ENCODE measurements at places on chromosomes 7 and 10.

GRCh38 chr10:94315024-94315451 is 47.7 kb downstream of the NOC3L start:
- DNase-seq: no peak

DNA sequence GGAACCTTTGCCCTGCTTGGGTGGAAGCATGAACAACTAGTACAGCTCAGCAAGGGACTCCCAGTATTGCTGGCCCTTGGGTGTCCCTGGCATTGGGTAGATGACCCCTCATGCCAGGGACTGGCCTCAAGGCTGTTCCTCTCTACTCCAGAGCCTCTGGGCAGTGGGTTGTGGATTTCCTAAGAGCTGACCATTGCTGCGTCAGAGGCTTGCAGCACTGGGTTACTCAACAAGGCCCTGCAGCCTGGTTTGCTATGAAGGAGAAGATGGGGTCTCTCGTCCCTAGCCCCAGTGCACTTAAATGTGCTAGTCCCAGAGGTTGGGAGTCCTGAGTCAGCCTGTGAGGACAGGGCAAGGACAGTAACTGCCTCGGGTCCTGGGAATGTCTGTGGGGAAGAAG is 2.5 kb downstream of the VSIR start:
- DNase-seq: no peak

DNA sequence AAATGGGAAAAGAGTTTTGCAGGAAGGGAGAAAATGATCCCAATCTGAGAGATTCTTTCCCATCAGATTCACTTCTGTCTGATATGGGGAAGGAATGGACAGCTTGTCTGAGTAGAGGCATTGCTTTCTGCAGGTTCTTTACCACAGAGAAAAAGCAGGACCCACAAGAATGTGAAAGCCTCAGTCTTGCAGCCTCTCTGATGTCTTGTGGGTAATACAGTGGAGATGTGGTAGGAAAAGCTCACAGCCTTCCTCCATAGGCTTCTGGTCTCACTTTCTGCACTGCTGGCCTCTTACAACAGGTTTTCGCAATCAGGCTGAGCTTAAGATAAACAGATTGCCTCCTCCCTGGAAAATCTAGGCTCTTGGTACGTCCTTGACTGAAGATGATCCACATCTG is 551 bp downstream of the IFIT1 start:
- no peak for DNase-seq

DNA sequence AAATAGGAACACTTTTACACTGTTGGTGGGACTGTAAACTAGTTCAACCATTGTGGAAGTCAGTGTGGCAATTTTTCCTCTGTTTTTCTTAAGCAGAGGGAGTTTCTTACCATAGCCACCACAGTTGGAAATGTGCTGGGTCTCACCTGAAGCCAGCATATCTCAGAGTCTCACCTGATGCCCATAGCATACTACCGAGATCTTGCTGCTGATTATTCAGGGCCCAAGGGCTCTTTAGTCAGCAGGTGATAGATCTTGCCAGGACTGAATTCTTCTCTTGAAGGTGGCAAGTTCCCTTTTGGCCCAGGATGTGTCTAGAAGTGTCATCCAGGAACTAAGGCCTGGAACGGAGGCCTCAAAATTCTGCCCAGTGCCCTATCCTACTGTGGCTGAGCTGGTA is 215.4 kb downstream of the CCDC7 start:
- DNase-seq: no peak

All from stimulated activated CD4-positive, alpha-beta T cell treated with anti-CD3 and anti-CD28 coated beads, Interleukin-4, amount 100 ng/mL, for 4 hours (primary cell).